Activated T-cell treated with anti-CD3 and anti-CD28 coated beads for 4 hours (primary cell): ENCODE measurements at places on chromosomes 3 and 15.

DNA sequence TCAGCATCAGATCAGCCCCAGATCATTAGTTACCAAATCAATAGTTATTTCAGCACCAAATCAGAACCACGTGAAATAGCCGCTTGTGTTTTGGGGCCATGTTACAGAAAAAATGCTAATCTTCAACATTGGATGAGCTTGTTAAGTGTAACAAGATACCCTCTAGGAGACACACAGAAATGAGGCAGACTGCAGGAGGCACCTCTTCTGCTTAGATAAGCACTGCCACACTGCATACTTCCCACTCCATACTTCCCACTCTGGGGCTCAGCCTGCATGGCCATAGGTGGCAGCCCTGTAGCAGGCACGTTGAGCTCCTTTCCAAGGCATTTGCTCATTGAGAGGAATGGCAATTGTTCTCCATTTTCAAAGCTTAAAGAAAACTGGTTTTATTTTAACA lies 73.3 kb downstream of the CHCHD6 start:
- no peak for DNase-seq

DNA sequence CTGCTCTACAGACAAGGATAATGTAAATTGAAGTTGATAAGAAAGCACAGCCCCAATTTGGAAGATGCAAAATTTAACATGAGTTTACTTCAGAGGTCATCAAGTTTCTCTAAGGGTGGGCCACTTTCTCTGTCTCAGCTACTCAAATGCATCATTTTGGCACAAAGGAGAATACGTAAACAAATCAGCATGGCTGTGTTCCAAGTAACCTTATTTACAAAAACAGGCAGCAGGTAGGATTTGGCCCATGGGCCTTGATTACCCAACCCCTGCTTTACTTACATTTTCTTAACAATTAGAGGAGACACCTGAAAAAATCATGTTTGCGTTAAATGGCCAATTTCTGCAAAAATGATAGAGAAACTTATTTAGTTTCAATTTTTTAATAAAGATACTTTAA lies 181.7 kb downstream of the GBE1 start:
- DNase-seq: no peak

DNA sequence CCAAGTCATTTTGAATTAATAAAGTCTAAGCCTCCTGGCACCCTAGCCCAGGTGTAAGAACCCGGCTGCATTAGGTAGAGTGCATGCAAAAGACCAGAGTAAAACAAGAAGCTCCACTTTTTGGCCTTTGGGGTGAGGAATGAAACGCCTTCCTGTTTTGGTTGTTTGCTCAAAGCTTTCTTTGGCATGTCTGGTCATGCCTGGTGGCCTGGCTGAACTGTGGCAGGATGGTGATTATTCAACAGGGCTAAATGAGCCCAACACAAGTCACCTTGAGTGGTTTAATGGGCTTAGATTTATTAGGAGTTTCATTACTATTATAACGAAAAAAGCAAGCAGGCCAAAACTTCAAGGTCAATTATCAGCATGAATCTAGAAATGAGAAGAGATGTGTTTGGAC lies 40.9 kb upstream of the LDHAL6B start:
- DNase-seq: no peak

- no peak for DNase-seq
These were observed 86.4 kb upstream of the VGLL3 start for GRCh38 chr3:87077355-87077754.

DNA sequence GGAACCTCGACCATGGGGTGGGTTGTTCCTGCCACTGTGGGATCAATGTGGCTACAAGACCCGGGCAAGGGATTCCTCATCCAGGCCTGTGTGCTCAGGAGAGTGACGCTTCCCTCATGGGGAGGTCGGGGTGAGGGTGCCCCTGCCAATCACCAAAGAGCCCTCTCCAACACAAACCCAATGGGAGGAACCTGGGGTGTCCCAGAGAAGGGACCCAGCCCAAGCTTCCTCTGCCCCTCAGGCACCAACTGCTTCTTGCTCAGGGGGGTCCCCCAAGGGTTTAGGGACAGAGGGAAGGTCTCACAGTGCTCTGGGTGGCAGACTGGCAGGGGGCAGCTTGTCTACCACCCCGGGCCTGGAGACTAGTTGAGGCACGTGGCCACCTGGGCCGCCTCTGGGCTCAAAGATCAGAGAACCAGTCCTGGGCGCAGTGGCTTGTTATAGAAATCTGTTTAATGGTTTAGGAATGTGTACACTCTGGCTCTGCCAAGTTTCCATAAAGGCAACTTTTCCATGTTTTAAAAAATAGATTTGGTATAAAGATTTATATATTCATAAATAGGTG lies 26.6 kb downstream of the GP9 start:
- no peak for DNase-seq

- DNase-seq: no peak
These were observed 72.9 kb downstream of the BLM start for GRCh38 chr15:90790057-90790456.

GRCh38 chr3:150365132-150365604 lies 42.9 kb upstream of the TSC22D2 start:
- no peak for DNase-seq

DNA sequence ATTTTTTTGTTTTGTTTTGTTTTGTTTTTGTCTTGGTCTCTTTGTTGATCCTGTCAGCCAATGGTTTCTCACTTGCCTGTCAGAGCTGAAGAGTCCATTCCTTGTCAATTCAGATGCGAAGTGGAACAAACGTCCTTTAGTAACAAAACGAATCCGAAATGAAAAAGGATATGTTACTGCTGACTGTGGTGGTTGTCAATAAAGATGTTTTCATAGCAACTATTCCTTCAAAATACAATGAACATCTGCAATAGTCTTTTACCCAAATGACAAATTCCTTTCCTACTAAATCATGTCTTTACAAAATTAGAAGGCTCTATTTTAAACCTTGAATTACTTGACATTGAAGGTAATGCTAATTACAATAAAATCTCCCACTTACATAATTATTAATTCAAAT lies 134.7 kb downstream of the SERPINI1 start:
- no peak for DNase-seq

- no peak for DNase-seq
These were observed 203.1 kb downstream of the KCNAB1 start for GRCh38 chr3:156323466-156323865.

DNA sequence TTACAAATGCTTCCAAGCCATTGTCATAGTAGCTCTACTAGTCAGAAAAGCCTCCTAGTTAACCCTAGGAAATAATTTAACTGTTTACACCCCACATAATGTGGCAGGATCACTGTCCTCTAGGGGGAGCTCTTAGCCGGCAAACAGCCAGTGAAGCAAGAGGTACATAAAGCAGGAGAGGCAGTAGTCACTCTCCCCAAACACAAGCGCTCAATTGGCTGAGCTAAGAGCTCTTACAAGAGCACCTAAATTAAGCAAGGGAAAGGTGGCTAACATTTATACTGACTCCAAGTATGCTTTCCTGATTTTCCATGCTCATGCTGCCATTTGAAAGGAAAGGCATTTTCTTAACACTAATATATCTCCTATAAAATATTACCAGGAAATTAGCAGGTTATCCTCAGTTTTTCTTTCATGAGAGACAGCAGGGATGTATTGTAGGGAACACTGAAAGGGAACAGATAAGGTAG lies 37.6 kb downstream of the NCEH1 start:
- DNase-seq: peak; percentile 34

DNA sequence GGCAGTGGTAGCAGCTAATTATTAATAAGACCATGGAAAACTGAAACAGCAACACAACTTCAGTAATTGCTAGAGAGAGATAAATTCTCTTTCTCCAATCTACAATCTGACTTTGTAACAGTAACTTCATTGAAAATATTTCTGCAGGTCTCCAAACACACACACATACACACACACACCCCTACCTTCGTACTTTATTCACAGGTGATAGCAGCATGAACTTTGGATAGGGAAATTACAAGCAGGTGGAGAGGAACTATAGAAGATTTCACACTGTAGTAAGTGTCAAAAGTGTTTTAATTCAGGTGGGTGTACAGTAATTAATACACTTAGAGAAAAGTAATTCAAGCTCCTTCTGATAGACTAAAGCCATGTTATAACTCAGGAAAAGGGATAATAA lies 587.5 kb downstream of the TUSC7 start:
- no peak for DNase-seq
